ENCODE measurements at places on chromosomes 3 and 15.

- DNase-seq: no peak
These were observed 308.5 kb upstream of the PROK2 start for GRCh38 chr3:72093270-72093991.

DNA sequence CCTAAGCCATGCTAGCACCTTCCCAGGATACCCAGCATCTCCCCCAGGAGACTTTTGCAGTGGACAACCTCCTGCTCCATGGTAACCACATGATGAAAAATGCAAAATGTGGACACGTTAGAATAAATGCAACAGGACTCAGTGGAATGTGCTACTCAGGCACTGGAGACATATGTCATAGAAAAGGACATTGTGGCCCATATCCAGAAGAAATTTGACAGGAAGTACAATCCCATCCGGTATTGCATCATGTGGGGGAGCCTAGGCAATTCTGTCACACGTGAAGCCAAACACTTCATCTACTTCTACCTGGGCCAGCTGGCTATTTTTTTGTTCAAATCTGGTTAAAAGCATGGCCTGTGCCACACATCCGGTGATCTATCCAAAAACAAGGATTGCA is 227.2 kb upstream of the GPR149 start:
- no peak for DNase-seq

DNA sequence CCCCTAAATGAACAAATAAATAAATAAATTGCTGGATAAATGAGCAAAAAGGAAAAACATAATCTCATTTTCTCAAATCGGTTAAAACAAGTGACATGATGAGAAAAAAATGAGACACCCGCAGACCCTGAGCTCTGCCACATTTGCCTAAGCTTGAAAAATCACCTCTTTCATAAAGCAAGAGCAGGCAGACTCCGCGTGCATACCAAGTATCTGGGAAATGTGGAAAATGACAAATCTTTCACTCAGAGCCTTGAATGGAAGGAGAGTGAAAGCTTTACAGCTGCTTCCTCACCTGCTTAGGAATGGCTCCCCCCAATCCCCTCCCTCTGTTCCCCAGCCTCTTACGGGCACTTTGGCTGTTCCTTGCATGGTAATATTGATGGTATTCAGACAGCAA is 355.5 kb upstream of the SUCLG2 start:
- DNase-seq: no peak

GRCh38 chr15:101124731-101125451 is 127.0 kb downstream of the CHSY1 start:
- DNase-seq: no peak

DNA sequence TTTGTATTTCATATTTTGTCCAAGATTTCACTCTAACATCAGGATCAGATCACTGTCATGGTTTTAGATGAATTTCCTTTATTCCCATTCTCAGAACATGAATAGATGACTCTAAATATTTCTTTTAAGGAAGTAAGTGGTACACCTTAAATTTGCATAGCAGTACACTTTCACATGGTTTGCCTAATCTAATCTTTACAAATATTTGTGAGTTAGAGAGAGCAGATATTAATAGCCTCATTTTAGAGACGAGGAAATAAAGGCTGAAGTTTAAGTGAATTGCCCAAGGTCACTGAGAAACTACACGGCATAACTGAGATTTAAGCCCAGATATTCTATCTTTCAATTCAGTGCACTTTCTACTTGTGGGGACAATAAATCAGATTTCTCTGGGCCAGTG is 14.2 kb downstream of the TERC start:
- no peak for DNase-seq

DNA sequence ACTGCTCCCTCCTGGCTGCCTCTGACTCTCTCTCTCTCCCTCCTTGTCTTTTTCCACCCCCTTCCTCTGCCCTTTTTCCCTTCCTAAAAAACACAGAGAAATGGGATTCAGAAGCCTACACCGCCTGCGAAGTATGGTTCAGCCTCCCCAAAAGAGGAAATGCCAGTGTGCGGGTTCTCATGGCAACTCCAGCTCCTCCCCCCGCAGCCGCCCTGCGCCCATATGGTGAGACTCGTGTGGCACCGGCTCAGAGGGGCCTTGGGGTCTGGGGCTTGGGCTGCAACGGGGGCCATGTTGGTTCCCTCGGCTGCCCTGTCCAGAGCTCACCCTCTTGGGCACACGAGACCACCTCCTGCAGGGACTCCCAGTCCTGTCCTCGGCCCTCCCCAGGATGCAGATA is 23.6 kb upstream of the LINGO1 start:
- DNase-seq: no peak

GRCh38 chr15:57377478-57377847 is 1.2 kb downstream of the CGNL1 start:
- DNase-seq: no peak

DNA sequence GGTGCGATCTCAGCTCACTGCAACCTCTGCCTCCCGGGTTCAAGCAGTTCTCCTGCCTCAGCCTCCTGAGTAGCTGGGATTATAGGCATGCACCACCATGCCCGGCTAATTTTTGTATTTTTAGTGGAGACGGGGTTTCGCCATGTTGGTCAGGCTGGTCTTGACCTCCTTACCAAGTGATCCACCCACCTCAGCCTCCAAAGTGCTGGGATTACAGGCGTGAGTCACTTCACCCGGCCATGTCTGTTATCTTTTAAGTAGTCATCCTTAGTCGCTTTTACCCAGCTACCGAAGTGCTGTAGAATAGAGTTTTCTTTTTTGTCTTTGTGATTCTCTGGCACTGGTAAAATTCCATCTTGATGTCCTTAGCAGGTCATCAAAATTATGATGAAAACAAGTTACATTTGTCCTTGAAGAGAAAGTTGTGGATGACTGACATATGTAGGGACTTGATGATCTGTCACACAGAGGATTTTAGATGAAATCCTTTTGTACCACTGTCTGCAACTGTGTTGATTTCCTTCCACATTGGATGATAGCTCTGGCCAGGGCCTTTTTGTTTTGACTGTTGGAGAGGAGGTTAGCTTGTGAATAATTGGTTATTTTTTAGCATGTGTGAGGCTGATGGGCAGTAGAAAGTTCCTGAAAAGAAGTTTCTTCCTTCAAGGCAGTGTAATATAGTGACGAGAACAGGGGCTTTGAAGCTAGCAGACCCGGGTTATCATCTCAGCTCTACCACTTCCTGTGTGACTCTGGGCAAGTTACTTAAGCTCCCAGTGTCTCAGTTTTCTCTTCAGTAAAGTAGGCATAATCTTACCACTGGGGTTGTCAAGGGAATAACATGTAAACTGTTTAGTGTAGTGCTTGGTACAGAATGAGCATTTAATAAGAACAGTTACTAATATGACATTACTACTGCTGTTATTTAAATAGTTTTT is 18.8 kb downstream of the ATG7 start:
- no peak for DNase-seq

- DNase-seq: no peak
These were observed 1.2 kb upstream of the MME start for GRCh38 chr3:155078711-155079467.

- no peak for DNase-seq
These were observed 60.8 kb downstream of the DAPK2 start for GRCh38 chr15:63985221-63986184.

- DNase-seq: no peak
These were observed 33.7 kb downstream of the SLC2A2 start for GRCh38 chr3:170992854-170993253.

Data from GM10248 (cell line).